IgD-negative memory B cell (primary cell): ENCODE measurements at places on chromosomes 2 and 18. TPM values are rescaled to one million over a fixed set of nuclear protein-coding genes. Genes with fewer than 3 reads are reported as not detected.

PECR gene
- polyA plus RNA-seq, result 18.6 TPM

GATA6 gene
- polyA plus RNA-seq, result not detected

IL36A gene
- not detected for polyA plus RNA-seq

ANKRD30BL gene
- 0.64 TPM for polyA plus RNA-seq

ANTXR1 gene
- polyA plus RNA-seq, result not detected

RGPD3 gene
- 0.06 TPM for polyA plus RNA-seq

HOXD13 gene
- polyA plus RNA-seq, result not detected

SNED1 gene
- 17.0 TPM for polyA plus RNA-seq

BOLL gene
- not detected for polyA plus RNA-seq

CWC22 gene
- polyA plus RNA-seq, result 25.8 TPM

PRLH gene
- not detected for polyA plus RNA-seq

SIX2 gene
- polyA plus RNA-seq, result not detected

OSBPL1A gene
- 0.84 TPM for polyA plus RNA-seq

GALNT14 gene
- 0.68 TPM for polyA plus RNA-seq

MARCO gene
- polyA plus RNA-seq, result not detected

CYS1 gene
- not detected for polyA plus RNA-seq

OR6B2 gene
- polyA plus RNA-seq, result not detected

LRRC30 gene
- polyA plus RNA-seq, result not detected
